ENCODE measurements at places on chromosomes 11 and 22. TPM values are rescaled to one million over a fixed set of nuclear protein-coding genes. Genes with fewer than 3 reads are reported as not detected.

DNA sequence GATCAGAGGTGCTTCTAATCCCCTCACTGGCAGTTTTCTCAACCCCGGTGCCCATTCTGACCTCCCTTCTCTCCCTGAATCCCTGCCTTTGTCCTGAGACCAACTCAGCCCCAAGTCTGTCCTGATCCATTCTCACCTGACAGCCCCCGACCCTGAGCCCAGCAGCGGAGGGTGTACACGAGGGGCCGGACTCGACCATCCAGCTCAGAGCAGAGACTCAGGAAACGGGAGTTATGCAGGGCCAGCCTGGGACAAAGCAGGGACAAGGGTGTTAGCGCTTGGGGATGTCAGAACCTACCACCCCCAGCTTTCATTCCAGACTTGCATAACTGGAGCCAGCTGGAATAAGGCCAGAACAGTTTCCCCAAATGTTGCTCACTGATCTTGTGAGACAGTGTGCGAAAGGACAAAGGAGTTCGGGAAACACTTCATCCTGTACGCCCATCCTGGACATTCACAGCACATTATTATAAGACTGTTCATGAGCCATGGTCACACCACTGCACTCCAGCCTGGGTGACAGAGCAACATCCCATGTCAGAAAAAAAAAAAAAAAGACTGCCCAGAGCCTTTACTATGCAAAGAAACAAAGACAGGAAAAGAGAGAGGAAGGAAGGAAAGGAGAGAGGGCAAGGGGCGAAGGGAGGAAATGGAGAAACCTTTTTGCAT lies 3.5 kb upstream of the EEF1G start:
- peak; percentile 94 for DNase-seq

GRCh38 chr11:61980783-61981541 lies 13.5 kb upstream of the FTH1 start:
- no peak for DNase-seq

DNA sequence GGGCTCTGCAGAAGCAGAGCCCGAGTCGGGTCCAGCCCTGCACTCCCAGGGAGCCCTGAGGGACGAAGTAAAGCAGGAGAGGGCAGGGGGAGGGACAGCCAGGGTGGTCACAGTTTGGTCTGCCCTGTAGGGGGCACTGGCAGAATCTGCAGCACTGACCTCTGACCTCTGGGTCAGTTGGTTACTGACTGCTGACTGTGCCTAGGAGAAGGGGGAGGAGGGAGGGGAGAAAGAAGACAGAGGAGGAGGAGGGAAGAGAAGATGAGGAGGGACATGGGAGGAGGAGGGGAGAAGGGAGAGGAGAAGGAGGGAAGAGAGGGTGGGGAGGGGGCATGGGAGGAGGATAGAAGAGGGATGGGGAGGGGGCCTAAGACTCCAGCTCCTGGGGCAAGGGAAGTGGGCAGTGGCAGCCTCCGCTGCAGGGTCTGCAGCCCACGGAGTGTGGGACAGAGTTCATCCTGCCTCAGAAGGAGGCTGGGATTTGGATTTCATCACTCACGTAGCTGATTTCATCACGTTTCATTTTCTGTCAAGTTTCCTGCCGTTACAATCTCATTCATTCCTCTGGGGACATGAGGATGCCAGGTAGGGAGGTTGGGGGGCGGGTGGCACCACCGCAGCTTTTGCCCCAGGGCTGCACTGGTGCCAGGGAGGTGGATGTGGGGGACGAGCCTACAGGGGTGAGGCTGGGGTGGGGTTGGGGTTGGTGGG lies 55.2 kb downstream of the FLRT1 start:
- no peak for DNase-seq

DNA sequence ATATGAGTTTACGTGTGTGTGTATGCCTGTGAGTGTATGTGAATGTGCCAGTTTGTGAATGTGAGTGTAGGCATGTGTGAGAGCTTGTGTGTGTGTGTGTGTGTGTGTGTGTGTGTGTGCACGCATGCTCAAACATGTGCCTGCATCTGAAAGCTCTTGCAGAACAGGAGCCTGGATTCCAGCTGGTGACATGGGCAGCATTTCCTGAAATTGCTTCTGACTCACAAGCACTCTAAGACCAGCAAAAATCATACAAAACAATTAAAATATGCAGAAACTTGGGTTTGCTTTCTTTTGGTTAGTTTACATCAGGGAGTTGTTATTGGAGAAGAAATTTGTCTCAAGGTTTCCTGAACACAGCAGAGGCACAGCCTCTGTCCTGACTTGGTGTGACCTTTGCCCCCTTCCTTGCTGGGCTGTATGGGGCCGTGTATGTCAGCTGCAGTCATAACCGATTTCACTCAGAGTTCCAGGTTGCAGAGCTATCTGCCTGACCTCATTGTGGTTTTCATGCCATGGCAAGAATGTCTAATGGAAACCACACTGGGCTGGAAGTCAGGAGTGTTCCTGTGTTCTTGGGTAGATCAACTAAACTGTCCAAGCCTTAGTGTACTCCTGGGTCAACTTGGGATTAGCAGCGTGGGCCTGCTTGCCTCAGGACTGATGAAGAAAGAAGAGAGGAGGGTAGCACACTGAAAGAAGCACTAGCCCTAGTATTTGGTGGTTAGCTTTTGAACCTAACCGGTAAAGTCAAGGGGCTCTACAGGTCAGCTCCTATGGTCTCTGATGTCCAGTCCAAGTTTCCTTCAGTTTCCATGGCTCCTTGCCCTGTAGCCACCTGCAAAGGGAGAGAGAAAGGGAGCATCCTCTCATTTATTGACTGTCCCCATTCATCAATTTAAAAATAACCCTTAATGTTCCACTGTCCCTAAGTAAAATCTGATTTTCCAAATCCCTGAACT lies 143.7 kb downstream of the SNX19 start:
- no peak for DNase-seq

DNA sequence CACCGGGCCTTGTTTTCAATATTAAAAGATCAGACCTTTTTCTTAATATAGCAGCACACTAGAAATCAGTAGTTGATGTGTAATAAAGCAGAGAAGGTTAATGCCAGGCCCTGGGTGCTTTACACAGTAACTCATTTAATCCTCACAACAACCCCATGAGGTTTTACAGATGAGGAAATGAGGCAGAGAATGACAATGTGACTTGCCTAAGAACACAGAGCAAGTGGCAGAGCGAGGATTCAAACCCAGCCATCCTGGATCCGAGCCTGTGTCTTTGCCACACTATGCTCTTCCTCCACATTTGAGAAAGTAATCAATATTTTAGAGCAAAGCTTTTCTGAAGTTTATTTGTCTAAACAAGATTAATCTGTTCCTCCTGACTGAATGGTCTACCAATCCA lies 7.2 kb downstream of the JAML start:
- DNase-seq: no peak

- no peak for DNase-seq
These were observed 328.2 kb upstream of the NCAM1 start for GRCh38 chr11:112632866-112633505.

GRCh38 chr22:48431536-48432315 lies 1395.9 kb downstream of the BRD1 start:
- DNase-seq: no peak

GVQW3 gene
- total RNA-seq: 0.79 TPM

THY1 gene
- total RNA-seq: not detected

CRACR2B gene
- total RNA-seq: 4.3 TPM

Measured in pulmonary artery endothelial cell (primary cell).